ENCODE measurements at places on chromosomes 2 and 18.

DNA sequence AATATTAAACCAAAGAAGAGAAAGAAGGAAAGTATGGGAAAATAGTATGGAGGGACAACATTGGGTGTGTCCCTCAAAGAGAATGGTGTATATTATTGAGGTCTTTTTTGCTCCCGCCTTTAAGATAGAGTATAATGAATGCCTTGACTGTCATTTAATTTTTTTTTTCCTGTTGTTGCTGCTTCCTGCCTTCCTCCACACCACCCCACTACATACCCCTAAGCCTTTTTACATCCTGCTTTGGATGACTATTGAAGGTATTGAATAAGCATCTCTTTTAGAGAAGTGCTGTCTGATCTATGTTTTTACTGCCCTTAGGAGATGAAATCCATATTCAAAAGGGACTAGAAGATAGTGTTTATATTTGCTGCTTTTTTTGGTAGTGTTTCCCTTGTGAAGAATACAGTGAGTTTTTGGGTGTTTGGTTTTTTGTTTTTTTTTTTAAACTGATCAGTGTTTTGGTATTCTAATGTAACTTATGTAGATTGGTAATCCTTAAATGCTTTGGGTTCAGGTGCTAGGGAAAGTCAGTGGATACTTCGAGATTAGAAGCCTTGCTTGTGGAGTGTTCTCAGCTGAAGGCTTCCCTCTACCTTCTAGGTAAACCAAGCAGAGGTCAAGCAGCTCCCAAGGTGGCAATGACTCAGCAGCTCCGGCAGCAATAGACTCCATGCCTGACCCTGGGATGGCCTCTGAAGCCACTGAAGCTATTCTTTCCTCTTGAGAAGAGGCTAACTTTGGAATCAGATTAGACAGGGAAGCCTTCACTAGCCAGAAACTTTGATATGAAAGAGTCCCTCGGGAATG, 5.0 kb downstream of the FZD7 start:
- H3K27ac ChIP-seq, result no peak overlapping the region
- H3K4me1 ChIP-seq, result no peaks in the 10 kb centered on the region
- H3K27me3 ChIP-seq, result no peaks in the 10 kb centered on the region
- peaks cover 24% of the 10 kb centered on the region for H3K36me3 ChIP-seq
- peak overlapping the region; percentile 32 for H3K4me3 ChIP-seq
- DNase-seq, result no peak

GRCh38 chr18:5759194-5759593, 136.1 kb downstream of the TMEM200C start:
- no peaks in the 10 kb centered on the region for H3K36me3 ChIP-seq
- no peaks in the 10 kb centered on the region for H3K27me3 ChIP-seq
- no peak overlapping the region for H3K4me3 ChIP-seq
- H3K27ac ChIP-seq, result no peak overlapping the region
- no peak for DNase-seq

GRCh38 chr2:181169503-181169902, 189.1 kb downstream of the UBE2E3 start:
- no peak overlapping the region for H3K4me3 ChIP-seq
- H3K4me1 ChIP-seq, result no peaks in the 10 kb centered on the region
- H3K27me3 ChIP-seq, result no peaks in the 10 kb centered on the region
- H3K27ac ChIP-seq, result no peak overlapping the region
- no peaks in the 10 kb centered on the region for H3K36me3 ChIP-seq

DNA sequence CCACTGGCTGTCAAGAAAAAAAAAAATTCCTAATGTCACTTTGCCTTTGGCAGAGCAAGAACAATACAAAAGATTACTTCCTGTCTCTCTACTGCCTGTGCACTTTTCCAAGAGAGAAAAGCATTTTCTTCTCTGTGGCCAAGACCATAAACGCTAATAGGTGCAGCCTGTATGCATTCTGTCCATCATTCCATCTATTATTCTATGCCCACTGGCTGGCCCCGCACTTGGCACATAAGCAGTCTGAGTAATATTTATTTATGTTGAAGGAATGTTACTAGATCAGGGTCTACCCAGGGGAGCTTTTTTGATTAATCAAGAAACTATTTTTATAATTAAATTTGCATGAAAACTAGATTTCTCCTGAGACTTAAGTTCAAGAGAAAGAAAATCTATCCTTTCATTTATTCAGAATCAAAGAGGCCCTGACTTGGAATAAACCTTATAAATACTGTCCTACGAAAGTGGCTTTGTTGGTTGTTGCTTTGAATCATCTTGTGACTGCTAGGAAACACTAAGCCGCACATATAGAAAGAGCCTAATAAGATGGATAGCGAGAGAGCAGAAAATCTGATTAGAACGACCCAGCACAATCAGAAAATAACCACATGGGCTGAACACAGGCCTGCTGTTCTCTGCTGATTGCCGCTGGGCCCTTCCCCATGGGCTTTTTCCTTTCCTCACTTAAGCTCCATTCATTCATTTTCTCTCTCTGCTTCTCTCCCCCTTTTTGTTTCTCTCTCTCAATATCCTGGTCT, 59.4 kb downstream of the MMADHC start:
- H3K27me3 ChIP-seq, result no peaks in the 10 kb centered on the region
- H3K36me3 ChIP-seq, result no peaks in the 10 kb centered on the region
- no peaks in the 10 kb centered on the region for H3K4me1 ChIP-seq
- H3K27ac ChIP-seq, result no peak overlapping the region

GRCh38 chr18:8699126-8699525, 6.2 kb upstream of the MTCL1 start:
- DNase-seq, result no peak
- H3K36me3 ChIP-seq, result no peaks in the 10 kb centered on the region

DNA sequence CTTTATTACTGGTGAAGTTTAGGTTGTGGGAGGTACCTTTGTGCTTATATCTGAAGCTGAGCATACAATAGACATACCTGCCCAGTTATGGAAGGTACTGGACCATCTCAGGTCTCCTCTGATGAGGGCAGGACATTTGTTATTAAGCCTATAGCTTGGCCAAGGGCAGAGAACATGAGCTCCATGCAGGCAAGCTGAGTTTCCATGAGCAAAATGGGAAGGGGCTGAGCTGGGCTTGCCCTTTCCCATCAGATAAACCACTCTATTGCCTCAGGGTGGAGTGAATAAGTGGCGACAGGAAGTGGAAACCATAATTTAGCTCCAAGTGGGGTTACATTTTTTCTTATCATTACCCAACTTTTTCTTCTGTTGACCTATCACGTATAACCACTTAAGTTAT, 39.9 kb upstream of the EML6 start:
- H3K27ac ChIP-seq, result no peak overlapping the region
- H3K27me3 ChIP-seq, result no peaks in the 10 kb centered on the region
- H3K36me3 ChIP-seq, result no peaks in the 10 kb centered on the region

DNA sequence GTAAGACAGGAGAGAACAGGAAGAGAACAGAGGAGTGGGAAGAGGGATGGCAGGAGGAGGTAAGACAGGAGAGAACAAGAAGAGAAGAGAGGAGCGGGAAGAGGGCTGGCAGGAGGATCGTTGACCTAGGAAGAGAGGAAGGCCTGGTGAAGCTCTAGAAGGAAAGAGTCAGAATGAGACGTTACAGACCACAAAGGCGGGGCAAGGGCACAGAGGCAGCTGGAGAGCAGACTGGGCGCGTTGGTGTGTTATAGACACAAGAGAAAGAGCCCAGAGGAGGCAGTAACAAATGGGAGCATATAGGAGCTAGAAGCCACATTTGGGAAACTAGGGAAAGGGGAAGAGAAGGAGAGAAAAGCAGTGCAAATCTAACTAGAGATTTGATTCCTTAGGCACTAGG, 26.6 kb downstream of the PTRHD1 start:
- no peaks in the 10 kb centered on the region for H3K36me3 ChIP-seq
- no peak overlapping the region for H3K27ac ChIP-seq
- H3K4me1 ChIP-seq, result no peaks in the 10 kb centered on the region
- H3K4me3 ChIP-seq, result no peak overlapping the region

- no peaks in the 10 kb centered on the region for H3K27me3 ChIP-seq
- H3K27ac ChIP-seq, result no peak overlapping the region
- H3K36me3 ChIP-seq, result no peaks in the 10 kb centered on the region
These were observed 328.0 kb upstream of the HS6ST1 start for GRCh38 chr2:128646691-128647090.

GRCh38 chr2:64210816-64211215, 66.6 kb upstream of the PELI1 start:
- H3K27ac ChIP-seq, result no peak overlapping the region
- no peaks in the 10 kb centered on the region for H3K36me3 ChIP-seq
- DNase-seq, result no peak
- 0 out of 2 replicates have a peak, but pooled peaks cover 2% of the 10 kb centered on the region for H3K4me1 ChIP-seq

DNA sequence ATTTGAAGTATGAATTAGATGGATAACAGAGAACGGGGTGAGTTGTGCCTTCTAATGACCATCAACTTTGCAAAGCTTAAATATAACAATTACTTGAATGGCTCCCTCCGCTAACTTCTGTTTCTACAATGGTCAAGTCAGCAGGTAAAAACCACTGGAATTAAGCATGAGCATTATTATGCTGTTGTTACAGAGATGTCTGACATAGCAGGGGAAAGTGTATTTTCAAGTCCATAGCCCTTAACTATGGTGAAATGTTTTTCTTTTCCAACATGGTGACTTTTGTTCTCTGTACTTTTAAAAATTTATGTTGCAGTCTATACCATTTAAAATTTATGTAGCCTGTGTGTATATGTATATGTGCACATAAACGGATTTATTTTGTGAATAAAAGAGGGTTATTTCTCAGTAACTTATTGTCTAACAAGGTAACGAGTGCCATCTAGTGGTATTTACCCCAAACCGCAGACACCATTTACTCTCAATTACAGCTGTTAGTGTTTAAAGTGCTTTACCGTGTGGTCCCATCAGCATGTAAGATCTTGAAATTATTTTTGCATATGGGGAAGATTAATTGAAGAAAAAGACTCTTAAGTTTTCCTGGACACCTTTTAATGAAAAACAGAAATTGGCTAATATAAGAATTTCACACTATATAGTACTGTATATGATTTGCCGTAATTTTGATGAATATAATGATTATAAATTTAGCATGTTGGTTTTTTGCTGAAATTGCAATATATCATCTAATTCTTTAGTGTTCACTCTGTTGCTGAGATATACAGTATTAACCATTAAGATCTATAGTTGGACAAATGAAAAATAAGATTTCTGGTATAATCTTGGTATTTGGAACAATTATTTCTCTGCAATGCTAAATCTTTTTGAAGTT, 78.2 kb downstream of the UBE2E3 start:
- peaks cover 4% of the 10 kb centered on the region for H3K36me3 ChIP-seq
- no peak overlapping the region for H3K4me3 ChIP-seq
- H3K27ac ChIP-seq, result no peak overlapping the region
- peaks cover 2% of the 10 kb centered on the region for H3K4me1 ChIP-seq
- no peak for DNase-seq

- H3K27me3 ChIP-seq, result no peaks in the 10 kb centered on the region
- H3K36me3 ChIP-seq, result no peaks in the 10 kb centered on the region
- H3K4me3 ChIP-seq, result no peak overlapping the region
- no peak overlapping the region for H3K27ac ChIP-seq
- no peaks in the 10 kb centered on the region for H3K4me1 ChIP-seq
- no peak for DNase-seq
These were observed 210.0 kb upstream of the ZNF521 start for GRCh38 chr18:25561918-25562317.

GRCh38 chr2:9179572-9180201, 26.9 kb upstream of the ASAP2 start:
- no peaks in the 10 kb centered on the region for H3K27me3 ChIP-seq
- H3K36me3 ChIP-seq, result no peaks in the 10 kb centered on the region
- peaks cover 6% of the 10 kb centered on the region for H3K4me1 ChIP-seq
- no peak overlapping the region for H3K4me3 ChIP-seq
- DNase-seq, result no peak
- H3K27ac ChIP-seq, result no peak overlapping the region

GRCh38 chr18:42632801-42633200, 482.7 kb downstream of the RIT2 start:
- H3K27me3 ChIP-seq, result no peaks in the 10 kb centered on the region
- no peak overlapping the region for H3K27ac ChIP-seq
- H3K4me1 ChIP-seq, result no peaks in the 10 kb centered on the region

DNA sequence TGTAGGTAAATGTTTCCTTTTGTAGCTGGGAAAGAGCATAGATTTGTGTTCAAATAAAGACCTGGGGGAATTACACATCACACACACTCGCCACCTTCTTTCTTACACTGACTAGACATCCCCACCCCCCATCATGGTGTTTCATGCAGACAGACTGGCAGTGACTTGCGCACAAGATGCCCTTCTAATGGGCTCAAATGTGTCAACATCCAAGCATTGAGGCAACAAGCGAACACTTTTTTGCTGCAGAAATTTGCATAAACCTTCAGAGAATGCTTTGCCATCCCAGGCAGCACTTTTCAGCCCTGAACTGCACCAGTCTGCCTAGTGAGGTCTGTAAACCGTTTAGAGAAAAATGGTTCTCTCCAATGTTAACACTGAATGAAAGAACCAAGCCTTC, 4.5 kb downstream of the HOXD8 start:
- no peaks in the 10 kb centered on the region for H3K36me3 ChIP-seq
- no peak overlapping the region for H3K27ac ChIP-seq
- peak; percentile 39 for DNase-seq
- peaks cover 93% of the 10 kb centered on the region for H3K27me3 ChIP-seq
- H3K4me1 ChIP-seq, result no peaks in the 10 kb centered on the region

DNA sequence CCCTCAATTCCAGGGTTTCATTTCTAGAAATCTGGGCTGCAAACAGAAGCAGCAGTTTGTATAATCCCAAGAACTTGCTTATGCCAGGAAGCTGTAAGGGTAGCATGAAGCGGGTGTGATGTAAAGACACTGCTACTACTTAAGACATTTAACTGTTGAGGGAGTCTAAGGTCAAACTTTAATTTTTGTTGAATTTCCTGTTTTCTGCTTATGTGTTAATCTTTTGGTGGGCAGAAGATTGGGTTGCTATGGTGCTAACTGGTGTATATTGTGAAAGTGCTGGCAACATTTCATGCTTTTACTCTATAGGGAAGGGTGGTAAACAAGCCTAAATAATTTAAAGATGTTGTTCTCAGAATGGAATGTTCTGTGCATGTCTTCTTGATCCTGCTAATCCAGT, 2.7 kb downstream of the NCOA1 start:
- DNase-seq, result no peak
- peaks cover 6% of the 10 kb centered on the region for H3K27me3 ChIP-seq
- H3K4me3 ChIP-seq, result no peak overlapping the region
- no peak overlapping the region for H3K27ac ChIP-seq
- peaks cover 5% of the 10 kb centered on the region for H3K4me1 ChIP-seq
- H3K36me3 ChIP-seq, result no peaks in the 10 kb centered on the region

All from H1 (cell line).